CD4-positive, alpha-beta T cell treated with Interleukin-15 for 4 hours (primary cell): ENCODE measurements at places on chromosomes 7 and 10.

- no peak for DNase-seq
Measured at GRCh38 chr7:28792858-28793257, 165.3 kb downstream of the TRIL start.

DNA sequence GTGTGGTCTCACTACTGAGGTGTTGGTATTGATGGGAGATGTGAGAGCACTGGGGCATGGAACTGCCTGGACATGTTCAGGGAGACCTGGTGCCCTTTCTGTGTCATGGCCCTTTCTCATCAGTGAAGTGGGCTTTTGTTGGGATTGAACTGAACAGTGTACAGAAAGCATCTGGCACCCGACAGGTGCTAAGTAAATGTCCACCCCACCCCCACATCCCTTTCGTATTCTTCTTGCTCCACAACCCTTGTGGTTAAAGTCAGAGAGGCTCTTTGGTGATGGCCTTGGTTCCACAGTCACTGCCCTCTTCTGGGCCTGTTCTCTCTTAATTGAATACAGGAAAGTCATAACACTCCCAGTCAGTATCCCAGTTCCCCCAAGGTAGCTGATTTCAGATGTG lies 5.4 kb downstream of the NOM1 start:
- DNase-seq: no peak

- no peak for DNase-seq
Measured at GRCh38 chr10:116730464-116731260, 11.7 kb downstream of the HSPA12A start.

GRCh38 chr10:113600569-113600968 lies 47.7 kb downstream of the HABP2 start:
- no peak for DNase-seq

- DNase-seq: no peak
Measured at GRCh38 chr7:140005754-140006503, 56.8 kb downstream of the PARP12 start.

- DNase-seq: no peak
Measured at GRCh38 chr7:148670807-148671206, 27.9 kb upstream of the CUL1 start.

DNA sequence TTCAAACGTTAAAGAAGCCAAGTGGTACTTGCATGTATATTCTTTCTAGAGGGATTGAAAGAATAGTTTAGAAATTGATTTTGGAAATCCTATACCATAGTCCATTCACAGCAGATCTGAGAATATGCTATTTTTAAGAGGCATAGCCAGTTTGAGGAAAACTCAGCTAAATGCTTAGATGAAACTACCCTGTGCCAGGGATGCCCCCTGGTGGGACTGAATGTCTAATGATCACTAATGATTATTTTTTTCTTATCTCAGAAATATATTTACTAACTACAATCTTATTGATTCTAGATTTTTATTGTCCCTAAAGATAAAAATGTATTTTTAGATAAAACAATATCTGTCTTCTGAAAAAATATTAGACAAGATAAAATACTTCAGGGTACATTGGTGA lies 844.9 kb upstream of the PHF14 start:
- DNase-seq: no peak

DNA sequence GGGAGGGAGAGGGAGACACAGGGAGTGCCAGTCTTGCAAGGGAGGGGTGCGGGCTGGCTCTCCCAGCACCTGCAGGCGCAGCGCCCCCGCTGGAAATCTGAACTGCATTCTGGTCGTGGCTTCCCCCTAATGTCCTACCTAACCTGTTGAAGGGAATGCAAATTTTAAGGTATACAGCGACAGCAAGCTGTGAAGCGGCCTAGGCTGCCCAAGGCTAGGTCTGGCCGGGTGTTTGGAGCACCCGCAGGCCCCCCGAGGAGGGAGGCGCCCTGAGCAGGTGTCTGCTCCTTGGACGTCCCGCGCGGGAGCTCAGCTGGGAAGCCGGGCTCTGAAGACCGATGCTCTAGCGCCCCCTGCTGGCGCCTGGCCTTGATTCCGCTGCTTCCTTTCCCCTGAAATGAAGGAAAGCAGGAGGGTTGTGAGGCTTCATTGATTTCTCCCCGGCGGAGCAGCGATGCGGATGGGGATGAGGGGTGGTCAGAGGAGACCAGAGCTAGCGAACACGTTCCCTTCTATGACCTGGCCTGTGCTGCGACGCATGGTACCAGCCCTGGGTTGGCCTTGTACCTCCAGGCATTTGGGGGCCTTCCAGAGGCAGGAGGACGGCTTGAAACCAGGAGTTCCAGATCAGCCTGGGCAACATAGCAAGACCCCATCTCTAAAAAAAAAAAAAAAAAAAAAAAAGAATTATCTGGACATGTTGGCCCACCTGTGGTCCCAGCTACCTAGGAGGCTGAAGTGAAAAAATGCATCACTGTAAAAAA lies 601.3 kb downstream of the GALNT17 start:
- DNase-seq: peak; percentile 28

DNA sequence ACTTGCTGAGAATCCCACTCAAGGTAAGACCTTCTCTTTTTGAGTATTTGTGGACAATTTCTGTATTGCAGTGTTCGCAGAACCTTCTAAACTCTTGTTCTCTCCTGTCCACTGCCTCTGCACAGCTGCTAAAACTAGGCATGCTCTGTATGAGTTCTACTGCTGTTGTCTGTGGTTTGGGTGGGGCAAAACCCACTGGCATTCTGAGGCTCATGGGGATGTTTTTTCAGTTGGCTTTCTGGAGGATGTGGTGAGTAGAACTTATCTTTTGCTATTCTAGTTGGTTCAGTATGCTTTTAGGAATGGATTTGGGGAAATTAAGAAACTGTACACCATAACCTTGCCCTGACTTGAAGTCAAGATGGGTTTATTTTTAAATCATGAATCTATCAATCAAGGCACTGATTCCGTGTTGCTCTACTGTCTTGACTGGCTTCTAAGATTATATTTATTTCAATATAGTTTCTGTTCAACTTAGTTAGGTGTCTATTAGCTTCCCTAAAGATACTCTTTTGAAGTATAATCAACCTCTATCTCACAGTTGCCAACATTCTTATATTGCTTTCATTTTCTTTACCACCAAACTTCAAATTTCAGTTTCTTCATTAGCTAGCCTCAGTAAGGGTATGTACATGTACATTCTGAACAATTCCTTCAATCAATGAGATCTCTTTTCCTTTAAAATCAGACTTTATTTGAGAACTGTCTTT lies 25.0 kb upstream of the C1GALT1 start:
- peak; percentile 72 for DNase-seq

DNA sequence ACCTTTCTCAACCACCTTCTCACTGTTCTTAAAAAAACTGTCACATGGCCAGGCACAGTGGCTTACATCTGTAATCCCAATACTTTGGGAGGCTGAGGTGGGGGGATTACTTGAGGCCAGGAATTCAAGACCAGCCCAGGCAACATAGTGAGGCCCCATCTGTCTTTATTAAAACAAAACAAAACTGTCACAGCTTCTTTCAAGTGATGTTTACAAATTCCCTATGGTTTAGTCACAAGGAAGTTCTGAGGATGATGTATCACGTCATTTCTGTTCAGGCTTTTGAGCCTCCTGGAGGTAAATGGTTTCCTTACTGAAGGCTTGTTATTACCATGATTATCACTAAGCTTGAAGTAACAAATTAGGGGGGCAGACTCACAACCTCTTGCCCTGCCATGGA lies 186.2 kb downstream of the CFTR start:
- no peak for DNase-seq

DNA sequence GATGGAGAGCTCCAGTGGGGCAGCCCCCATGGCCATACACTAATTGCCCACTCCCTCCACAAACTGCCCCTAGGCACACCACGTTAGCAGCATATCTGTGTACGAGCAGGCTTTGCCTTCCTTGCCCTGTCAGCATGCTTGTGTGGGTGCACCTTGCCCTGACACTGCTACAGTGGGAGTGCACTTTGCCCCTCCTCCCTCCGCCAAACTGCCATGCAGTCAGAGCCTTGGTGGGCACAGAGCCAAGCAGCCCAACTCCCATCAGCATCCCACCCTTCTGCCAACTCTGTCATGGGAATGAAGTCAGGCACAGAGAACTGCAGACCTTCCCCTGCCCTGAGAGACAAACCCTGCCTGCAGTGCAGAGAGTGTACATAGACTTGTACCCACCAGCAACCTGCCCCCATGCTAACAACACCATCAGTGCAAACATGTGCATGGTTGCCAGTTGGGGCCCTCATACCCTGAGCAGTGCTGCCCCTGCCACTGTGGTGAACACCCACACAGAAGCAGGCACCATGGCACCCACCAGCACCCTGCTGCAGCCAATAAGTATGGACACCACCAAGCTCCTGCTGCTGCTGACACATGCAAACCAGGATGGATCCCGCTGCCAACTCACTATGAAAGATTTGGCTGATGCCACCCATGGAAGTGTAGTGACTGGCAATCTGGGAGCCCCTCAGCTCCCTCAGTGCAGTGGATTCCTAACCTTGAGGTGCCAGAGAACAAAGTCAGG lies 1197.7 kb upstream of the CELF2 start:
- DNase-seq: no peak

GRCh38 chr10:125333209-125333591 lies 172.8 kb upstream of the CTBP2 start:
- no peak for DNase-seq

GRCh38 chr7:4906682-4907081 lies 23.2 kb upstream of the RADIL start:
- no peak for DNase-seq

- DNase-seq: no peak
Measured at GRCh38 chr10:70689661-70690060, 17.4 kb downstream of the ADAMTS14 start.

- DNase-seq: no peak
Measured at GRCh38 chr7:25386311-25386744, 158.0 kb upstream of the NPVF start.

DNA sequence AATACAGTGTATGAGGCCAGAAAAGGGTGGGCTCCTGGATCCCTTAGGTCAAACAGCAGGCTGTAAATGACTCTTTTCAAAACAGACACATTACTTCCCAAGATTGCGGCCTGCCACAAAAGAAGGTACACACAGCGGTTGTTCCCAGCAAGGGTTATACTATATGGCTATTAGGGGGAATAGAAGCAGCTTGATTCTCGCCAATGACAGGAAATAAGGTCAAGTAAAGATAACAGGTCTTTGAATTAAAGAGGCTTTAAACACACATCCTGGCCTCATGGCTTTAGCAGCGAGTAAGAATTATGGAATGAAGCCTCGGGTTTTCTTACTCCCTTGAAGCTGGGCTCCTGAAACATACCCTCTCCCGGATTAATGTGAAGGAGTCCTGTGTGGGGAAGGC lies 58.3 kb downstream of the CYP26A1 start:
- DNase-seq: no peak

DNA sequence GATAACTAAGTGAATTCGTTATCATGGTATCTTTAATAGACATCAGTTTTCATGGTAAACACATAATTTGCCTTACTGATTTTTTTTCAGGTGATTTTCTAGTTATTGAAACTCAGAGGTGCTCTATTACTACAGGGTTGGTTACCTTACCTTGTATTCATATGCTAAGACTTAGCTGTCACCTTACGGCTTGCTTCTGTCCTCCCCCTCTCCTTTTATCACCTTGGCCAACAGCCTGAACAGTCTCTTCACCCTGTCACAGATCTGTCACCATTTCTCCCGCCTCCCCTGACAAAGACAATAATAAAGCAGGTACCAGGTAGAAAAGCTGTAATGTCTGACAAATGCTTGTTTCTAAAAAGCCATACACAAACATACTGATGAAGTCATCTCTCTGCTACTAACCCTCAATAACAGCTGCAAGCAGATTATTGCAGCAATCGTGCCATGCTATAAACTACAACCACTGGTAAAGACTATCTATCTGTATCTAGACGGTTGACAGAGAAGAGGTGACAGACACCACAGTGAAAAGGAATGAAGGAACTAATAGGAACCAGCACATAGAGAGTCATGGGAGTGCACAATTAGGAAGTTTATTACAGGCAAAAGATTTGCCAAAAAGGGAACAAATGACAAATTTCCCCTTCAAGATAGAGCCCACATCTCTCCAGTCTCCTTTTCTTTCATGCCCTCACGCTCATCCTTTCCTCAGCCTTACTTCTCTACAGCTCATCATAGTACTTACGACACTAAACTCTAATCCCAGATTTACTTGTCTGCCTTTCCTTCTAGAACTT lies 57.2 kb downstream of the ARHGAP12 start:
- no peak for DNase-seq

DNA sequence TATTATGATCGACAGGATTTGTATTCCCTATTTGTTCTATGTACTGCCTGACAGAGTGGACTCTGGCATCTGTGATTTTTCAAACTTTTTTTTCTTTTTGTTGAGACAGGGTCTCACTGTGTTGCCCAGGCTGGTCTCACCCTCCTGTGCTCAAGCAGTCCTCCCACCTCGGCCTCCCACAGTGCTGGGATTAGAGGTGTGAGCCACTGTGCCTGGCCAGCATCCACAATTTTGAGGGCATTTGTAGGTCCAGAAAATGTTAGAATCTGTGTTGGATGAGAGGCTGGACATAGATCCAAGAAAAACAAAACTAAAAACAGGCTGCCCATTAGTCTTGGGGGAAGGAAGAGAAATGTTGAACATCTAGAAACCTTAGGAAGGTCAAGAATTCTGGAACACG lies 34.3 kb downstream of the SGPL1 start:
- no peak for DNase-seq

GRCh38 chr7:83032195-83032594 lies 130.5 kb downstream of the PCLO start:
- DNase-seq: no peak

- DNase-seq: no peak
Measured at GRCh38 chr7:50330254-50330653, 25.7 kb downstream of the IKZF1 start.

DNA sequence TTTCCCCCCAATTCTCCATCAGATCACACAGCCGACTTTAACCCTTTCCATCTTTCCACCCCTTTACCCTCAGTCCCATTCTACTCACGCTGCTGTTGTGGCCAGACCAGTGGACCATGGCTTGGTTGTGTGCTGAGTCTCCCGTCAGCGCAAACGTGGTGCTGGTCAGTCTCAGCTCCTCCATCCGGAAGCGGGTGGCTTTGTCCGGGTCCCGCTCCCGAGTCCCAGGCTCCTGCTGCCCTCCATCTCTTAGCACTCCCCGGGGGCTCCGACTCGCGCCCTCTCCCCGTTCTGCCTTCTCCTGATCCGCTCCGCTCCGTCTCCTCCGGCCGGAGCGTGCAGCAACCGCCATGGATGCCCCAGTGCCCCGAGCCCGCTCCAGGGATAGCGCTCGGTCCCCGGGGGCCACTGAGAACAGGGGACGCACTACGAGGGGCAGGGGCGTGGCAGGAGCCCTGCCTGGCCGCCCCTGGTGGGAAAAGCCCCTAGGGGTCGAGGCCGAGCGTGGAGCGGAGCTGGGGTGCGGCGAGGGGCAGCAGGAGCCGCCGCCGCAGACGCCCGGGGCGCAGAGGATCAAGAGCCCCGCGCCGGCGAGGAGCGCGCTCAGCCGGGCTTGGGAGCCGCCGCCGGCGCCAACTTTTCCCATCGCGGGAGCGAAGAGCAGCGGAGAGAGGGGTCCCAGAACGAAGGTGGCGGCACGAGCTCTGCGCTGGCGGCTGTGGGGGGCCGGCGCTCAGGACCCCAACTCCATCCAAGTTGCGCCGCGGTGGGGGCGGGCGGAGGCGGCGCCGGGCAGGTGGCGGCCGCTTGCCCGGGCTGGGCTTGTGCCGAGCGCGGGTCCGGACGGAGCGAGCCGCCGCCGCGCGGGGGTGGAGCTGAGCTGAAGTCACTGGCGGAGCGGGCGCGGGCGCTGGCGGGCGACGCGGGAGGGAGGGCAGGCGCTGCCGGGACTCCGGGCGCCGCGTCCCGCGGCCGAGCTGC lies at the start of gene SORCS1:
TSS of gene SORCS1 (minus strand) at position 826 of the 981 bp plus-strand sequence.
- DNase-seq: no peak

GRCh38 chr10:6746782-6747181 lies 166.7 kb upstream of the PRKCQ start:
- no peak for DNase-seq
